Activated naive CD4-positive, alpha-beta T cell treated with anti-CD3 and anti-CD28 coated beads, Interleukin-2, amount 10 ng/mL, durations not matched to agents 7 days and 5 days (primary cell): ENCODE measurements at places on chromosomes 2 and 18.

DNA sequence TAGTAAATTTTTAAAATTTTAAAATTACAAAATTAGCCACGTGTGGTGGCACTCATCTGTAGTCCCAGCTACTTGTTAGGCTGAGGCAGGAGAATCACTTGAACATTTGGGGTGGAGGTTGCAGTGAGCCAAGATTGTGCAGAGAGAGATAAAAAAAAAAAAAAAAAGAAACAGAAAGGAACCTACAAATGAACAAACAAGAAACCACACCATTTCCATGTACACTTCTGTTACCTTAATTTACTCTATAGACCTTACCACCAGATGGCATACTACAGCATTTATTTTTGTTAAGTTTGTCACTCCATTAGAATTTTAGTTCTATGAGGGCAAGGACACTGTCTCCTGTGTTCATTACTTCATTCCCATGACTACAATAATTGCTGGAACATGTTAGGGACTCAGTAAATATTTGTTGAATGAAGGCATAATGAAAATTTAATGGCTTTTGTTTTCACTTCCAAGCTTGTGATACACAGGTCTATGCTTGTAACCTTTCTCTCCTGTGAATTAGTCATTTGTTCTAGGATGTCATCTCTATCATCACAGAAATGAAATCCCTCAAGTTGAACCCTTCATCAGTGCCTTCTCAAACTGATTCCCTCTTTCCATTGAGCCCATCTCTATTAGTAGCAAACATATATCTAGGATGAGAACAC is 76.0 kb downstream of the ARHGAP15 start:
- peak; percentile 37 for DNase-seq

- no peak for DNase-seq
These were observed 32.1 kb upstream of the KCNG2 start for GRCh38 chr18:79765491-79766245.

- DNase-seq = no peak
These were observed 26.8 kb downstream of the RHBDD1 start for GRCh38 chr2:226862623-226863022.

GRCh38 chr18:24827501-24827900 is 367.1 kb downstream of the HRH4 start:
- DNase-seq = no peak

- DNase-seq = no peak
These were observed 221.3 kb upstream of the CTAGE1 start for GRCh38 chr18:22639026-22639463.

DNA sequence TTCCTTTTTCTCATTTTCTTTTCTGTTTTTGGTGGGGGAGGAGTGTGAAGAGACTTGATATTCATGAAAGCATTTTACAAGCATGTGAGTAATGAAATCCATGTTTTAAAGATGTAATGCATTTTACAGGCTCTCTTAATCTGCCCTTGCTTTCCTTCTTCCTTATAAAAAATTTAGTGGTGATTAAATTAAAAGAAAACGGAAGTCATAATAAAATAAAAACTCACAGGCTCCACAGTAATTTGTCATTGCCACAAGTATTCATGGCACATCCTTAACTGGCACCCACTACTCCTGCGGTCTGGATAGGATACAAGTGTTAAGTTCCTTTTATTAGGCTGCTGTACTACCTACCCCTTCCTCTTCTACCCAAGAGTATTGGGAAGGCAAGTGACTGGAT is 241.2 kb downstream of the SLC4A3 start:
- no peak for DNase-seq

- no peak for DNase-seq
These were observed 107.4 kb upstream of the KCTD1 start for GRCh38 chr18:26655525-26656430.

DNA sequence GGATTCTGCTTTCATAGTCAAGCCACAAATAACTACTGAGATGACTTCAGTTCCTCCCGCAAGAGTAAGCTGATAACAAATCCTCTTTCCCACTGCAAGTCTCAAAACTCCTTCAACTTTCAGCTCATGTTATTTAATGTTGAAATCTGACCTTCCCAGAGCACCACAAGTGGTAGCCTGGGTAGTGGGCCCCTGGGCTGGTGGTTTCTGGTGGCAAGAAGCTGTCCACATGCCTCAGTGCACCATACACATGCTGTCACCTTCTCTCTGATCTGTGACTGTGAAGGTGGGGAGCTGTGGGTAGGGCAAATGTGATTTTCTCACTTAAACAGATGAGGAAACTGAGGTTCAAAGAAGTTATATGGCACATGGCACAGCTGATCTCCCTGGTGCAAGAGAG is 246.1 kb upstream of the EPAS1 start:
- no peak for DNase-seq

DNA sequence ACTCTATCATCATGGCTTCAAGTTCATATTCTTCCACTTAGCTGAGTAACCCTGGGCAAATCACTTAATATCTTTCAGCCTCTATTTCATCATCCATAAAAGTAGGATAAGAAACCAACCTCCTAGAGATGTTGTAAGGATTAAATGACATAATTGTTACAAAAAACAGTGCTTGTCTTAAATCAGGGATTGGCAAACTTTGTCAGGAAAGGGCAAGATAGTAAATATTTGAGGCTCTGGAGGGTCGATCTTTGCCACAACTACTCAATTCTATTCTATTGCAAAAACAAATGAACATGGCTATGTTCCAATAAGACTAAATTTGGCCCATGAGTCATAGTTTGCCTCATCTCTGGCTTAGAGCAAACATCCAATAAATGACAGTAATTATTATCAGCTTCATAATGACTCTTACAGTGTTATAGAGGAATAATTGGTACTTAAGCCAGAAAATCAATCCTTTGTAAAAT is 184.7 kb downstream of the SATB2 start:
- no peak for DNase-seq

GRCh38 chr18:12257996-12258718 is 4.0 kb downstream of the CIDEA start:
- DNase-seq = no peak

DNA sequence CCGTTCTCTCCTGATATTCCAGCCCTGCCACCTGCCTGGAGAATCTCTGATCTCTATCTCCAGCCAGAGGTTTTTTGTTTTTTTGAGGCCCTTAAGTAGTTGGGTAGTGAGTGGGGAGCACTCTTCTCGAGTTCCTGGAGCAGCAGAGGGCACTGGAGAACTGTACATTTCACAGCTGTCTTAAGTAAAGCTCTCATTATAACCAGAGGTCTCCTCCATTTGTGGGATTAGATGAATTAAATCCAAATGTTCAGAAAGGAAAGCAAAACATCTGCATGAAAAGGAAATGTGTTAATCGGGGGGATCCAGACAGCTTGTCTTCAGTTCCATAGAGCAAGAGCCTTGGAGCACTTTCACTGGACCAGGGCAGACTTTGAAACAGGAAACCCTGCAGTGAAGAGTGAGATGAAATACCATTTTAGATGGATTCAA is 32.8 kb downstream of the AOX1 start:
- DNase-seq = no peak

DNA sequence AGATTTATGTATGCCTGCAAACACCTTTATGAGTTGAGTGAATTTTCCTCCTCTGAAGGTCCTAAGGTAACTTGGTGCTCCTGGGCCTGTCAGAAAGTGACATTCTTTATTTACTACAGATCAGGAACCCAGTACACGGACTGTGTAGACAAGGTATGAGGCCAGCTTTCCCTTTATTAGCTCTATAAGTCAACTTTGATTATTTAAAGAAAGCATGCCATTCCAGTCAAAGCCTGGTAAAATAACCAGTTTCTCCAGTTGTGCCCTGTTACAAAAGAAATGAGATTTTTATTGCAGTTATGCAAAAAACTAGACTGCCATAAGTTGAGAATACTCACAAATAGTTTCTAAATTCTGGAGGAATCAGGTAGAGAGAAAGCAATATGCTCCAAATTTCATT is 266.1 kb upstream of the SP5 start:
- DNase-seq = no peak

DNA sequence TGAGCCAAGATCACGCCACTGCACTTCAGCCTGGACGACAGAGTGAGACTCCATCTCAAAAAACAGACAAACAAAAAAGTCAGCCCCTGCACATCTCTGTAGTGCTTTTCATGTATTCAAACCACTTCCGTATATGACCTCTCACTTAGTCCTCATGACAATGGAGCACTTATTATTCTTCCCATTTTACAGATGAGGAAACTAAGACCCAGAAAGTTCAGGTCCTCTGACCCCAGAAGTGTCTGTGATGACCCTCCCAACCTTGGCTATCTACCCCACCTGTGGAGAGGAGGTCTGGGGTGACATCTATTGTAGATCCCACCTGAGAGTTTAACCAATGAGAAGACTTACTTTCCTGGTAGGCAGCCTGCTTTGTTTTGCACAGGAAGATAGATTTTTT is 21.6 kb upstream of the MAPRE3 start:
- DNase-seq = no peak

- DNase-seq = no peak
These were observed 418.0 kb downstream of the MEIS1 start for GRCh38 chr2:66852953-66853352.

DNA sequence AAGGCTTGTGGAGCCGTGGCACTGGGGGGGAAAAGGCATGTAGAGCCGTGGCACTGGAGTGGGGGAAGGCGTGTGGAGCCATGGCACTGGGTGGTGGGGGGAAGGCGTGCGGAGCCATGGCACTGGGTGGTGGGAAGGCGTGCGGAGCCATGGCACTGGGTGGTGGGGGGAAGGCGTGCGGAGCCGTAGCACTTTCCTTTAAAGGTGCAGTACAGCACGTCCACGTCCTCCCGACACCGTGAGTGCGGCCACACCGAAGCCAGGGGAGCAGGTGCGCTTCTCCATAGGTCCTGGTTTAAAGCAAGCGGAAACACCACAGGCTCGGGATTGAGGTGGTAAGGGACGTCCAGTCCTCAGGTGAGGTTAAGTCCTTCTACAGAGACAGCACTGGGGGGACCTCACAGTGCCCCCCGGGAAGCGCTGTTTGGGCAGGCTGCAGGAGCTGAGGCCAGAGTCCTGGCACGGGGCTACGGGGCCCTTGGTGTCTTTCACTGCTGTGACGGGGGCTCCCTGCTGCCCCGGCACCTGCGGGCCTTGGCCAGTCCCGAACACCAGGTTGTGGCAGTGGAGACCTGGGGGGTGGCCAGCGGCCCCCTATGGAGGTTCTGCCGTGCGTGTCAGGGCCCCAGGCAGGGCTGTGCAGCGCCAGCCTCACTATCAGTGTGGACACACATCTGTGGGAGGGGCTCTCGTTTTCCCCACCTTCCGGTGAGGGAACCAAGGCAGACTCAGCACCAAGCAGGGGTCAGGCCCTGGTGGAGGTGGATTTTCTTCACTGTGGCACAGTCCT is 93.0 kb upstream of the CTDP1 start:
- DNase-seq = peak; percentile 16

DNA sequence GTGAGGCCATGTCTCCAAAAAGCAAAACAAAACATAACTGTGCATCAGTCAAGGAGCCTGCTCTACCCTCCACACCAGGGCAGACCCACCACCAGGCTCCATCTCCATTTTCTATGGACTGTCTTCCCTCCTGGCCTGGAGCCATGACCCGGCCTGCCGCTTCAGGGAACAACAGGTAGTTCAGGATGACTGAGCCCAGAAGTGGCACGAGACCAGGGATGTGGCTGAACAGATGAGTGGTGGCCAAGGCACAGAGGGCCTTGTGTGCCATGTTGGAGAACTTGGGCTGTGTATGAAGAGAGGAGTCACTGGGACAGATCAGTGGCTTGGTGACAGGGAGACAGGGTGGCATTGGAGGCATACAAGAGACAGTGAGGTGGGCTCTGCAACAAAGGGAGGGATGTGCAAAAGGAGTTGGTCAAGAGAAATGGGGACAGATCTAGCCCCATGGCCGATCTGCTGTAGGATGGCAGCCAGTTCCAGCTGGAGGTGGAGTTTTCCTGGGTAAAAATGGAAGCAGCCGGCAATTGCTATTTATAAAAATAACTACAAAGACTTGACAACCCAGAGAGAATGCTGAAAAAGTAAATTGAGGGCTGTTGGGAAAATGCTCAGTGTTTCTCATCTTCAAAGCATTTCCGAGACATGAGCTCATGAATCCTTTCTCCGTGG is 35.0 kb downstream of the TMEM177 start:
- no peak for DNase-seq

DNA sequence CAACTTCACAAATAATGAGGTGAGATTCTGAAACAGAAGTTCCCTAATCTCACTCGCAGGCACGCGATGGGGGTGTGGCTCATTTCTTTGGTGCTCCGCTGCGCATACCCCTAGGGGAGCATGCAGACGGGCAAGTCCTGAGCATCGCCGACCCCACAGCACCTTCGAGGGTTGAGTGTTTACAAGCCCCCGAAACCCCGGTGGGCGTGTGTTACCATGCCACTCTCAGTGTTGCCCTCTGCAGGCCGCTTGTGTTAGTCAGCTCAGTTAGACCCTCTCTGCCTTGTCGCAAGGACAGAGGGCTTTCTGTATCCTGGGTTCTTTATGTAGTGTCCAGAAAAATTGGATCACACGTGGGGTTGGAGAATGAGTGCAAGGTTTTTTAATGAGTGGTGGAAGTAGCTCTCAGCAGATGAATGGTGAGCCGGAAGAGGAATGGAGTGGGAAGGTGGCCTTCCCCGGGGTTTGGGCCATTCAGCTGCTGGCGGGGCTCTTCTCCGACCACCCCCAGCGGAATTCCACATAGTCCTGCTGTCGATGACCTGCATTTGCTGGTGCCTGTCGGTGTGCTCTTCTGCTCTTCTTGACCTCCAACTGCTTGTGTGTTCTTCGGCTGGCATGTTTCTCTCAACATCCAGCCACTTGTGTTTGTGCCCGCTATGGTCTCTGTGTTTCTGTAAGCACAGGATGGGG is 191.3 kb downstream of the RPRM start:
- DNase-seq = no peak

- no peak for DNase-seq
These were observed 464.2 kb upstream of the UBE2E3 start for GRCh38 chr2:180516232-180516631.

DNA sequence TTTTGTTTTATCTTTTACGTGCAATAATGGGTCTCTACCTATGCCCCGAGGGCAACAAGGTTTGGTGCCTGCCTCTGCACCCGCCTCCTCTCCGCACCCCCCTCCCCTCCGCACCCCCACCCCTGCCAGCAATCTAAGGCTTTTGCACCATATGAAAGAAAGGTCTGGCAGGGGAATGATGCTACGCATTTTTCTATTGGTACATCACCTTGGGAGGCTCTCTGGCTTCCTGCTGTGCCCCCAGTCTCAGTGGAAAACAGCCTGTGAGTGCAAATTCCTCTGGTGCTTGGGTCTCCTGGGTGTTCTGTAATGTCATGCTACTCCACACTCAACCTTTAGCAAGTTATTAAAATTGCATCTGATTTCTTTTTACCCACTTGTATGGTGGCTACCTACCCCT is 161.3 kb upstream of the SMAD7 start:
- DNase-seq = no peak

DNA sequence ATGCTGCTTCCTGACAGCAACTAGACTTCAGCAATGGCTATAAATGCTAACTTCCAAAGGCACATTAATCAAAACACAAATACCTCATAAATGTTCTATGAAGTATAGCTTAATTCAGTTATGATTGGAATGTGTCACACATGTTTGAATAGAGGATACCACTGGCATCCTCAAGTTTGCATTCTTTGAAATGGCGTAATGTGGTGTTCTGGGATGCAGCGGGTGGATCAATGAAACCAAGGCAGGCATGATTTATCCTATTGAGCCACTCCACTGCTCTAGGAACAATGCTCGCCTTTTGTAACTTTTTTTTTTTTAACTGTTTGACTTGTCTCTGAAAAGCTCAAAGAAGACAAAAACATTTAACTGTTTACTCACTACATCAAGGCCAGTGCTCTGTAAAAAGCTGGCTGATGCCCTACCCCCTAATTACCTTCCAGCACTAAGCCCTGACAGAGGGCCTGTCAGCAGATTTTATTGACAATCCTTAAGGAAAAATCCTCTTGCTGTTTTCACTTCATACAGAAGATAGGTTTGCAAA is 278.8 kb upstream of the SESTD1 start:
- DNase-seq = no peak

GRCh38 chr2:200695191-200695590 is 109.4 kb downstream of the AOX1 start:
- no peak for DNase-seq
